ENCODE measurements at places on chromosomes 12 and 14. TPM values are rescaled to one million over a fixed set of nuclear protein-coding genes. Genes with fewer than 3 reads are reported as not detected.

DNA sequence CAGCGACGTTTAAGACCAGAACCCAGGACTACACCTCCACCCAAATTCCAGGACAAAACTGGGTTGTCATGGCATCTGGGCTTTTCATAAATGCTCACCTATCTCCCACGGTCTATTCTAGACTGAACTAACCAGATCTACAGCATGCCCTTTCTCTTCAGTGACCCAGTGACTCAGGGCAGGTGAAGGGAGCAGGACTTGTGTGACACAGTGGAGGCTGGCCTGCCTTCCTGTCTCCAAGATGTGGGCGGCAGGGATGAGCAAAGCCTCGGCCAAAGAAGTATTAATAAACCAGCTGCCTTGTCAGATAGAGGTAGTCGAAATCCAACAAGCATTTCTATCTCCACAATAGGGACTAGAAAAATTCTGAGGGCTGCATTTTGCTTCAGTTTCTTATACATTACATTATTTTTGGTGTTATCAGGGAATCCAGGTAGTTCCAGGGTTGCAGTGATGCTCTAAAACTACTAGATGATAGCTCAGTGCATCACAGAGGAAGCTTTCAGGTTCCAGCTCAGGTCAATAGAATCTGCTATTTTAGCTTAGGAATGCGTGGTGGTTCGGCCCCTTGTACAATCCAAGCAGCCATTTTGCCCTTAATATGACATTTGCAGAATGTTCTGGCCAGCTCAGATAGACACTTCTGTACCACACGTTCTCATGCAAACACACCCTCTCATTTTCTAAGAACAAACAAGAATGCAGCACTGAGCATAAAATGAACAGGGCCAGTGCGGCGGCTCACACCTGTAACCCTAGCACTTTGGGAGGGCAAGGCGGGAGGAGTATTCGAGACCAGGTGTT is 4.2 kb upstream of the GLRX5 start:
- DNase-seq = no peak

GRCh38 chr14:64438181-64438841 is 27.0 kb upstream of the AKAP5 start:
- no peak for DNase-seq

Gene CCER1
- not detected for total RNA-seq

GRCh38 chr14:67167420-67168109 is 21.7 kb upstream of the GARIN2 start:
- no peak for DNase-seq

Data from breast epithelium (tissue), 4 donors.